Stimulated activated CD8-positive, alpha-beta memory T cell treated with anti-CD3 and anti-CD28 coated beads, Interleukin-7, amount 100 ng/mL, for 1 hour (primary cell): ENCODE measurements at places on chromosomes 6 and 20.

- no peak for DNase-seq
Measured at GRCh38 chr6:149884215-149884614, 13.7 kb downstream of the RAET1E start.

GRCh38 chr6:117399924-117400323 is 25.8 kb downstream of the ROS1 start:
- DNase-seq = no peak

DNA sequence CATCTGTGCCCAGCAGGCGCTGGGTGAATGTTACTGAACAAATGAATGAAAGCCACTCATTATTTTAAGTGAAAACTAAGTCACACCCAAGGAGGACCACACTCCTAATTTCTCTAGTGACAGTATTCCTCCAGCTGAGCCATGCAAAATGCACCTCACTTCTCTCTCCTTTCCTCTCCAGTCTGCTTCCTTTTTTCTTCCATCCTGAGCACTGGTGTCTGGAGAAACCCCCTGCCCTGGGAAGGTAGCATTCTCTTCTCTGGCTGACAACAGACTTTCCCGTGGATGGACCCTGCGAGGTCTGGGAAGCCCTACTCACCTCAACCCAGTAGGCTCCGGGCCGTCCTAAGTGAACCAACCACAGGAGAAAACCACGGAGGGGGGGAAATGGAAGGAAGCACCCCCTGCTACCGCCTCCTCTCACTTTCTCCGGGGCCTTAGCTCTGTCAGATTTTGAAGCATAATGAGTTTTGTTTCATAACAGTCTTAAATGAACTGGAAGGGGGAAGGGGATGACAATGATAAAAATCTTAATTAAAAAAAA is 22.6 kb downstream of the TRERF1 start:
- no peak for DNase-seq

GRCh38 chr20:12965212-12965869 is 43.4 kb upstream of the SPTLC3 start:
- no peak for DNase-seq

GRCh38 chr6:44185953-44186634 is 27.5 kb downstream of the CAPN11 start:
- no peak for DNase-seq

DNA sequence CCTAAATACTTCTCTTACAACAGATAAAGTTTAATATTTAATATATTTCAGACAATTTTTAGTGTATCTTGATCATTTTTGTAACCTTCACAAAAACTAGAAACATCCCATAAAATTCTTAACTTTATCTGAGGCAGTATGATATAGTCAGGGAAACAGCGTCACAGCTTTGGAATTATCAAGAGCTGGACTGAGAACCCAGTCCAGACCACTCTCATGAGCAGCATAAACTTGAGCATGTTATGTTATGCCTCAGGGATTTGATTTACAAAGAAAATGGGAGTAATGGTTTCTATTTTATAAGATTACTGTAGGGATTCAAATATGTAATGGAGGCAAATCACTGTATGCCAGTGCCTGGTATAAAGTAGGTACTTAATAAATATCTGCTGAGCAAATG is 8.3 kb upstream of the MARCKS start:
- DNase-seq = no peak

DNA sequence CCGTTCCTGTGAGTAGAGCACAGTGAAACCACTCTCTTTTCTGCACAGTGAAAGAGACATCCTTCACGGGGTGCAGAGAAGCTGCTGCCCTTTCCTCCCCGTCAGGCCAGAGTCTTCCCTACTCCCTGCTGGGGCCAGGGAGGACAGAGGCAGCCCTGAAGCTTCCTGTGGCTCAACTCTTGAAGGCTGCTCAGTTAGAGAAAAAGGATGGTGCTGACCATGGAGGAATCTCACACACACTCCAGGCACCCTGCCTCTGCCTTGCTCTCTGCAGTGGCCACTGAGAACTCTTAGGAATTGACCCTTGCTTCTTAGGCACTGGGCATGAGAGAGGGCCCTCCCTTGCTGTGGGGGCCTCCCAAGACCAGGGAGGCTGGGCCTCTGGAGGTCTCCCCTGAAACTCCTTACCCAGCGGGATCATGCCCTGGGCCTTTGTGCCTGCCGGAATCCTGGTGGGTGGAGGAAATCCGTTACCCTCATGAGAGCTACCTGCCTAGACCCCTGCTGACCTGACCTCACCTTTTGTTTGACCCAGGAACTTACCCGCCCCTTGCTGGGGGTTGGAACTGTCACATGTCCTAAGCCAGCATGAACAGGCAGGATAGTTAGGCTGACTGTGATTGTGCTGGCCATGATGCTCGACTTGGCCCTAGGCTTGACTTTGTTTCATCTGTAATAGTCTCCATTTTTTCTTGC is 65.0 kb upstream of the CD93 start:
- DNase-seq = no peak

DNA sequence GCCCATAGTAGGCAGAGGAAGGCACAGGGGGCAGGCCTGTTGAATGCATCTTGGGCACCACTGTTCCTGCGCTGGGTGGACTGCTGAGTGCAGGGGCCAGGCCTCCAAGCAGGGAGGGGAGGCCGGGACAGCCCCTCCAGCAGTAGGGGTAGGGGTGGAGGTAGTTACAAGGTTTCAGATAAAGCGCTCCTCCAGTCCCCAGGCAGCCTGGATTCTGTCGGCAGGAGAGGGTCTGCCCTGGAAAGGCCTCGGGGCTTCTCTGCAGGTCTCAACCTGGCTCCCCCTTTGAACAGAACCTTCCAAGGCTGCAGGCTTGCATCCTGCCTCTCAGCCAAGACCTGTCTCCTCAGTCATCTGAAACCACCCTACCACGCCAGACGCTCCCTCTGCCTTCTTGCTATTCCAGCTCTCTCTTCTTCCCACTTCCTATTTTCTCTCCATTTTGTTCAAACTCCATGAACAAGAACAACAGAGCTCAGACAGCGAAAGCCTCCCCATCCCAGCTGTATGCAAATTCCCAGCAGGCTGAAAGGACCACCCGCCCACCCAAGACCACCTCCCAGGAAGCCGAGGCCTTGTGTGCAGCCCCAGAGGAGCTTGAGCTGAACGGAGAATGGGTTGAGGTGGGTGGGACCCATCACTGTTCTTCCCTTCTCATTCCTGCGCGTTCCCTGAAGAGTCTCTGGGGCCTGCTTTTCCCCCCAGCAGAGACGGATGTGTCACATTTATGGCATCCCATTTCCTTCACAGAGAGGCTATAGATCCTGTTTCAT is 1.4 kb downstream of the MLN start:
- DNase-seq = no peak

DNA sequence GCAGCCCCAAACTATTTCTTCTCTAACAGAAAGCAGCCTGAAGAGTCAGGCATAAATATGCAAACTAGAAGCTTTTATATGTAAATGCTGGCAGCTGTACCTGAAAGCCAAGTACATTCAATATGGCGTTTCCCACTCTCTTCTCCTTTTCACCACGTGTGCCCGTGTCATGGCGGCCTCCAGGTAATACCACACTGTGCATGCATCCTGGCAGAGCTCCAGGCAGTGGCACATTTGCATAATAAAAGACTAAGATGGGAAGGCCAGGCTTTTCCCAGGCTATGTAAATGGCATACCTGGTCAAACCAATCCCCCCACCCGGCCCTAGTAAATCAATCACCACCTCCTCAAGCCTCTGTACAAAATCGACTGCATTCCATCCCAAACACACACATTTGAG is 120.6 kb downstream of the MMUT start:
- DNase-seq = no peak
